ENCODE measurements at places on chromosomes 16 and 17.
A peak's percentile ranks its signal among the peaks of the same experiment; 100 is the strongest.

DNA sequence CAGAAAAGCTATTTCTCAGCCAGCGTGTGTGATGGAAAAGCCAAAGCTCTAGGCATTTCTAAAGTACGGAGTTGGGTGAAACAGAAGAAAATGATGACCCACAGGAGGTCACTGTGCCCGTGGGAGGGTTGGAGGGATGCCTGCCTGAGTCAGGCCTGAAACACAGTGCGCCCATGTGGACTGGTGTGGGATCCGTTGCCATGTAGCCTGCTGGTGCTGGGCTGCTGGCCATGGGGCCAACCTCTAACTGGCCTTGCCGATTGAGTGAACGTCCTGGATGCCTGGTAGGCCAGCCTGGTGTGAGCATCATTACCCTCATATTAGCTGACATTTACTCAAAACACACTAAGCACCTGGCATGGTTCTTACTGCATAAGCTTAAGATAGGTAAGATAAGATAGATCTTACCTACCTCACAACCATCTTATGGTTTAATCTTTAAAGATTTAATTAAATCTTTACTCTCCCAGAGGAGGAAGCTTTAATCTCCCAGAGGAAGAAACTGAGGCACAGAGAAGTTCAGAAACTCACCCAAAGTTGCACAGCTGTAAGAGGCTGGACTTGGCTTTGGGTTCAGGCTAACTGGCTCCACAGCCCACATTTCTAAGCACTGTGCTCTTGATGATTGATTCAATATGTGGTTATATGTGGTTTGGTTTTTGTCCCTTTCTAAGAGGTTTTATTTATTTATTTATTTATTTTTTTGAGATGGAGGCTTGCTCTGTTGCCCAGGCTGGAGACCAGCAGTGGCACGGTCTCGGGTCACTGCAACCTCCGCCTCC is 15.7 kb downstream of the MGAT5B start:
- DNase-seq: no peak

GRCh38 chr17:31780483-31780882 is 78.6 kb downstream of the COPRS start:
- peak; percentile 54 for DNase-seq

DNA sequence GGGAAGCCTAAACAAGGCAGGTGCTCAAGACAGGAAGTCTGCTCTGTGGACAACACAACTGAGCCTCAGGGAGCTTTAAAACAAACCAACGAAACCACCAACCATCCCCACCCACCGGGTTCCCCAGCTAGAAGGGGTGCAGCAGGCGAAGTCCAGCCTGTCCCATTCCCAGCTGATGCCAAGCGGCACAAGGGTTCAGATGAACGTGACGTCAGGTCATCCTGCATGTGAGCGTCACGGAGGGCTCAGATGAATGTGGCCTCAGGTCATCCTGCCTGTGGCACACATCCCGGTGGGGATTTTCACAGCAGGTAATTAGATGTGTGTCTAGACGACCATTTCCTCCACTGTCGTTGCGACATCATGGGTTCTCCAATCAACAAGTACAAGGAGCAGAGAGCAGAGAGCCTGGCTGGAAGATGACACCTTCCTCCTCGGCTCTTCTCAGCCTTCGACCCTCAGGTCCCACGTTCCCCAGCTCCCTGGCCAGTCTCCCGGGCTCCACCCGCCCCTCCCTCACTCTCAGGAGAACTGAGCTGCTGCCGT is 246.5 kb downstream of the FOXL1 start:
- DNase-seq: no peak

DNA sequence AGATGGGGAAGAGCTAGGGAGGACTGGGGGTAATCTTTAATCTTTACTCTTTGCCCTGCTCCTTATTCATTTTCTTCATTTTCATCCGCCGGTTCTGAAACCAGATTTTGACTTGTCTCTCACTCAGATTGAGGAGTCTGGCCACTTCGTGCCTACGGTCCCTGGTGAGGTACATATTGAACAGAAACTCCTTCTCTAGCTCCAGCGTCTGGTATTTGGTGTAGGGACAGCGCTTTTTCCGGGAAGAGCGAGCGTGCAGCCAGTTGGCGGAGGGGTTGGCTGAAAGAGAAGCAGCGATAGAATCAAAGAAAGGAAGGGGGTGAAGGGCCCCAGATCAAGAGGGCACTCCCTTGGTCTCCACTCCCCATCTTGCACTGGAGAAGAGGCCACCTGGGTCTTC is 3.3 kb downstream of the HOXB9 start:
- no peak for DNase-seq

DNA sequence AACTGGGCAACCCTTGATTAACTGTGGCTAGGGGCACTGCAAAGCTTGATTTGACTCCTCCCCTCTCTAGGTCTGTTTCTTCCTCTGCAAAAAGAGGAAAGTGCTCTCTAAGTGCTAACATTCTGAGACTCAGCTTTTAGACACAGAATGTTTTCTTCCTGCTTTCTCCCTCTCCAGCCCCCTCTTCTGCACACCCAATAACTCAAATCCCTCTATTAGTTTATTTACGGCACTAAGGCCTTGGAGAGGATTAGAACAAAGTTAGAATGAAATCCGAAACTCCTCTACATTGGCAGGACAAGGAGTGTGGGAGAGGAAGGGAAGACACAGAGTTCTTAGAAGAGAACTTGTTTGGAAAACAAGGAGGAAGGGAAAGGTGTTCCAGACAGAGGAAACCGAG is 3.3 kb upstream of the SBK1 start:
- DNase-seq: peak; percentile 16

- DNase-seq: no peak
These were observed 401.3 kb downstream of the ZFHX3 start for GRCh38 chr16:72646615-72647014.
